ENCODE measurements at places on chromosomes 7 and 10.

- DNase-seq = no peak
These were observed 75.2 kb downstream of the PPP1R3C start for GRCh38 chr10:91557651-91558111.

DNA sequence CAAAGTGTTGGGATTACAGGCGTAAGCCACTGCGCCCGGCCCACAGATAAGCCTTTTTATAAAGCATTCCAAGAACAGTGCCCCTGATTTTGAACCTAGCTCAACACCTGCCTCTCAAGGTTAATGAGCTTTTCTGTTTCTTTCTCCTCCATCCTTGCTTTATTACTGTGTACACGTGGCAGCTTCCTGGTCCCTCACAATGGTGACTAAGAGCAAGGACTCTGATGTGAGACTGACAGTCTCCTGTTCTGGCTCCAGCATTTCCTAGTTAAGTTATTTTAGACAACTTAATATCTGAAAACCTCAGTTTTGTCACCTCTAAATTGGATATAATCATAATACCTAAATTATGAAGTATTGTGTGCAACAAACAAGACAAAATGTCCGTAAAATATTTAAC is 9.9 kb downstream of the HABP2 start:
- no peak for DNase-seq

DNA sequence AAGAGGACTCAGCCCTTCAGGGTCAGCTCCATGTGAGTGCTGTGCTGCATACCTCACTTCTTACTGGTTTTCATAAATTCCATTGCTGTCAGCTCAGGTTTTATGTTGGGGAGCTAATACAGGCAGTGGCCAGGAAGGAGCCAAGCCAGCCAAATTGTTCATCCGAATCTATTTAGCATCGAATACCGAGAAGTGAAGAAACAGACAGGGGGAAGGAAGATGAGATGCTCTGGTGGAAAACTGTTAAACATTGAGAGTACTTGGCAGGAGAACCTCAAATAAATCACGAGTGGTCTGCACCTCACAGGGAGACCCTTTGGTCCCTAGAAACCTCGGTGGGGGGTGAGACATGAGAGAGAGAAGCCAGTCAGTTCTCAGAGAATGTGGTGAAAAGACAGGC is 196.0 kb upstream of the TMEM72 start:
- no peak for DNase-seq

DNA sequence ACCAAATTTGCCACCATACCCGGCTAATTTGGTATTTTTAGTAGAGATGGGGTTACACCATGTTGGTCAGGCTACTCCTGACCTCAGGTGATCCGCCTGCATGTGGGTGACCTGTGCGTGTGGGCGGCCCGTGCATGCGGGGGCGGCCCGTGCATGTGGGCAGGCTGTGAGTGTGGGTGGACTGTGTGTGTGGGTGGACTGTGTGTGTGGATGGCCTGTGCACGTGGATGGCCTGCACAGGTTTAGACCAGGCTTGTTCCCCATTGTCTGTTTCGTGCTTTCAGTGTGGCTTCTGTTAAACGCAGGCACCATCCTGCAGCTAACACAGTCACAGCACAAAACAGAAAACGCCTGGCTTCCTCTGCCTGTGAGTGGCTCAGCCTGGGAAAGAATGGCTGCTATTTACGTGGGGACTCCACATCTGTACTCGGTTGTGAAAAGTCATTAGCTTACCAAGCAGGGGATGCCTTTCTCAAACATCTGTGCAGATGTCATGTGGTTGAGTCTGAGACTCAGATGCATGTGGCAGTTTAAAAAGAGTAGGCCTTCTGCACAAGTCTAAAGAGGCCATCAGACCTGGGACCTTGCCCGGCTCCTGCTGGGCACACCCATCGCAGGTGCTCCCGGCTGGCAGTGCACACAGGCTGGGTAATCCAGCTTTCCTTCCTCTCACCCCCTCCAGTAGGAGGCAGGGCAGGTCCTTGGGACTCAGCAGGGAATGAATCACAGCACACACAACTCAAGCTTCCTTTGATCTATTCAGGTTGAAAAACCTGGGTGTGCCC is 91.6 kb downstream of the COBL start:
- no peak for DNase-seq

DNA sequence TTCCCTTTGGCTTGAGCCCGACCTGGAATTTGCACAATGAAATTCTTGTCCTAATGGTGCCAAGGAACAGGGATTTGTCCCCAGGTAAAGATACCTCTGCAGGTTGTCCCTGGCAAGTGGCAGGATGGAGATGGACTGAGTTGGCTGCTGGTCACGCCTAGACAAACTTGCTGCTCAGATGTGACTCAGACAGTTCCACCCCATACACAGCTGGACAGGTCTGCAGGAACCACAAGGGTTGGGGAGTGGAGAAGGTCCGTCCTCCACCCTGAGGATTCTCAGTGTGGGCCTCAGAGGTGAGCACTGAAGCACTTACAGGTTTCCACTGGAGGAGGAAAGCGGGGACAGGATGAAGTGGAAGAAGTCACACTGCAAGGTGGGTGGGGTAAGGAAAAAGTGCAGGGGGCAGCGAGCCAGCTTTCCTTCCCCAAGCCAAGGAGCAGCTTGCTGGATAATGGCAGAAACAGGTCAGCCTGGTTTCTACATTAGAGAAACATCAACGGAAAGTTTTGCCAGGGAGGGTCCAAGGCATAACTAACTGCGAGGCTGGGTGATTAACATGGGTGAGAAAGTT is 20.5 kb downstream of the ITPRIP start:
- no peak for DNase-seq

DNA sequence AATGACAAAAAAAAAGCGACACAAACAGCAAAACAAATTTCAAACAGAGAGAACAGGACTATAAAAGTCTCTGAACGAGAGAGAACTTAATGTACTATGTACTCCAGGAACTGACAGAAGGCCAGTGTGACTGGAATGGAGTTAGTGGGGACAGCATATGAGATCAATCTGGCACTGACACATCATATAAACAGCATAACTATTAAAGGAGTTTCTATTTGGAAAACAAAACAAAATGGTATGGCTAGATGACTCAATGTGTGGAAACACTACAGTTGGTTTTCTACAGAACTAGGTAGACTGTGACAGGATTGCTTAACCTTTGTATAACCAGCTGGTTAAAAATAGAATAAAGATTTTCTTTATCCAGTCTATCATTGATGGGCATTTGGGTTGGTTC is 232.9 kb upstream of the KAT6B start:
- no peak for DNase-seq

GRCh38 chr7:157764193-157764592 is 427.4 kb downstream of the DNAJB6 start:
- no peak for DNase-seq

- DNase-seq = no peak
These were observed 954.9 kb downstream of the CNTNAP2 start for GRCh38 chr7:147071536-147071935.

DNA sequence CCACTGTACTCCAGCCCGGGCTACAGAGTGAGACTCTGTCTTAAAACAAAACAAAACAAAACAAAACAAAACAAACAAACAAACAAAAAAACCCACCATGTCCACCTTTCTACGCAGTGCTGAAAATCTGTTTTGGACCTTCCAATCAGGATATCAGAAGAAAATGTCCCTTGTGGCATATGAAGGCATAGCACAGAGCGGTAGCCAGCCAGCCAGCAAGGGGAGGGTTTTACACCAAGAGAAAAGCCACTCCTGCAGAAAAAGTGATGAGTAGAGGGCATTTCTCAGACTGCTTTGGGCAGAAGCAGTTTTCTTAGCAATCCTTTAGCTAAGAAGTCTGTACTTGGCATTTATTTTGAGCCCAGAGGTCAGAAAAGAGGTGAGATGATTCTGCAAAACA is 612.2 kb downstream of the TYW1 start:
- no peak for DNase-seq

Data from retina (tissue), 1 donor.